AG09319 (cell line): ENCODE measurements at places on chromosomes 12 and 14.
A peak's percentile ranks its signal among the peaks of the same experiment; 100 is the strongest.

DNA sequence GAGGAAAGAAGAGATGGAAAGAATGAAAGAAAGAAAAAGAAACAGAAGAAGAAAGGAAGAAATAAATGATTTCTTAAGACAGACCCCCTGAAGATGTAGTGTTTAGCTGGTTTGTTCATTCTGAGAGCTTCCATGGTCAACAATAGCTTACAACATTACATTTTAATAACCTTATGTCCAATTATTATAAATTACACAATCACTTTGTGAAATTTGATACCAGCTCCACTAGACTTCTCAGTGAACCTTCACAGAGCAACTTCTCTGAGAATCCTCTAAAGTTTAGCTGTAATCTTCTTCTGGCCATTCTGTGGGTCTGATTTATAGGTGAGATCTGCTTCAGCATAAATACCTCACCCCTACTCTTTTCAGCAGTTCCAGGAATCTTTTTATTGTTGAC lies 27.9 kb downstream of the SIX1 start:
- DNase-seq = no peak

DNA sequence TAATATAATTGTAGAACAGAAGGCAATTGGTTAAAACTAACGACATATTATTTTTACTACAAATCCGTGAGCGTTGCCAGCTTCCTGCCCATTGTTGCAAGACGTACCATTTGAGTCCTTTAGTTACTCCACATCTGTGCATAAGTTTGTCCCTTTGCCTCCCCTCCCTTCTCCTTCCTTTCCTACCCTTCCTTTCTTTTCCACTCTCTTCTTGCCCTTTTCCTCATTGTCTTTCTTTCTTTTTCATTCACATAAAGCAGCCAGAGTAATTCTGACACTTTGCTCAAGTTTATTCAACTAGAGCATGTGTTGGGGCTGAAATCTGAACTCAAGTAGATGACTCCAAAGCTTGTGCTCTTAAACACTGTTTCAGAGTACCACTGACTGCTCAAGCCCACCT lies 239.1 kb downstream of the FOXG1 start:
- no peak for DNase-seq

DNA sequence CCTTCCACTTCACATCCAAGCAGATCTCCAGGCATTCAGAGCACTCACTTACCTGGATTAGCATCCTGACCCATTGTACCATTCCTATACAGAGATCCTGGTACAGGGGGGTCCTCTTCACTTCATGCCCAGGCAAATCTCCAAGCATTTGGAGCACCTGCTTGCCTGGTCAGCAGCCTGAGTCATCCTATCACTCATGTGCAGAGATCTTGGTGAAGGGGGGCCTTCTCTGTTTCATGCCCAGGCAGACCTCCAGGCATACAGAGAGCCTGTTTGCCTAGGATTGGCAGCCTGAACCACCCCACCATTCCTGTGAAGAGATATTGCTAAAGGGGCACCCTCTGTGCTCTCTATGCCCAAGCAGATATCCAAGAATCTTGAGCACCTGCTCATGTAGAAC lies 111.1 kb upstream of the CCDC175 start:
- DNase-seq = no peak

GRCh38 chr14:44782775-44783238 lies 178.9 kb downstream of the KLHL28 start:
- DNase-seq = peak; percentile 4

DNA sequence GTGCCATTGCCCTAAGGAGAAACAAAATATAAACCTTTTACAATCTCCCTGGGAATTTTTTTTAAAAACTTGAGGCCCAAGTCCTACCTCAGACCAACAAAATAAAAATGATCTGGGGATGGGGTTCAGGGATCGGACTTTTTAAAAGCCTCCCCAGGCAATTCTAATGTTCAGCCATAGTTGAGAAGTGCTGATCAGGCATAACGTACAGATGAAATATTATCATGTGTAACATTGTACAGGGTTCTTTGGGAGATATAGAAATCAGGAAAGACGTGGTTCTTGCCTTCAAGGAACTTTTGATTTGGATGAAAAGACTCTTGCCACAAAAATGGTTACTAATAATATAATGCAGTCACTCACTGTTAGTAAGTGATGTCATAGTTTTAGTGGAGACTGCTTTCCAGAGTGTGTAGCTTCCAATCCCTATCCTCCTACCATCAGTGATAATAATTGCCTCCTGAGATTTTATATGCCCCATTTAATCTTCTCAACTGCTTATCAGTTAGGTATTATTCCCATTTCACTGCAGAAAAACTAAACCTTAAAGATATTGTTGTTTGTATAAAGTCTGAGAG lies 135.6 kb downstream of the BRMS1L start:
- no peak for DNase-seq

- no peak for DNase-seq
Observed at GRCh38 chr12:120668868-120669840, 17.8 kb upstream of the MLEC start.

- no peak for DNase-seq
Observed at GRCh38 chr12:118136559-118137003, 657 bp downstream of the PEBP1 start.

DNA sequence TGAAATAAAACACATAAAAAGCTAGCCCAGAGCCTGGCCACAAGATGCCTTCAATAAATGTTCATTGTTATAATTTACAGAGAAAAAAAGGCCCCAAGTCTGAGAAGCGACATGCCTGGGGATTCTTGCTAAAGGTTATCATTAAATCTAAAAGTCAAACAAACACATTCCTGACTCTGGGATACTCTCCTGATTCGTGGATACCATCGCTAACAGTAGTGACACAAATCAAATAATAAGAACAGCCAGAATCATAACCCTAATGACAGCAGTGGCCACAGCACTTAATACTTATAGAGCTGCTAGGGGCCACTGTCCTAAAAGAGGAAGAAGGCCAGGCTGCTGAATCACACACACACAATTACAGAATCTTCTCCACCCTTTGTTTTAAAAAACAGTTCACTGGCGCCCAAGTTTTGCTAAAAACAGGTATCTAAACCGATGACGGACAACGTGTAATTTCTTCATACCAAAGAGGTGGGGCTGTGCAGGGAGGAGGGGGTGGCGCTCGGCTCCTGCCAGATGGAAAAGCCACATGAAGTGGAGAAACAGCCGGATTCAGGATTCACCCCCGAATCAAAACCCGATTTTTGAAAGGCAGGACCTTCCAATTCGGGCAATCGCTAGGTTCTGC lies 1.2 kb downstream of the CLIP1 start:
- peak; percentile 14 for DNase-seq

- no peak for DNase-seq
Observed at GRCh38 chr12:26646571-26646970, 186.4 kb downstream of the ITPR2 start.

GRCh38 chr14:95452176-95452892 lies 64.1 kb downstream of the SYNE3 start:
- no peak for DNase-seq

- no peak for DNase-seq
Observed at GRCh38 chr14:100424504-100425428, 101.6 kb downstream of the SLC25A47 start.

GRCh38 chr14:65352964-65353530 lies 59.5 kb upstream of the FUT8 start:
- no peak for DNase-seq

- no peak for DNase-seq
Observed at GRCh38 chr12:26971963-26972362, 33.7 kb downstream of the FGFR1OP2 start.

DNA sequence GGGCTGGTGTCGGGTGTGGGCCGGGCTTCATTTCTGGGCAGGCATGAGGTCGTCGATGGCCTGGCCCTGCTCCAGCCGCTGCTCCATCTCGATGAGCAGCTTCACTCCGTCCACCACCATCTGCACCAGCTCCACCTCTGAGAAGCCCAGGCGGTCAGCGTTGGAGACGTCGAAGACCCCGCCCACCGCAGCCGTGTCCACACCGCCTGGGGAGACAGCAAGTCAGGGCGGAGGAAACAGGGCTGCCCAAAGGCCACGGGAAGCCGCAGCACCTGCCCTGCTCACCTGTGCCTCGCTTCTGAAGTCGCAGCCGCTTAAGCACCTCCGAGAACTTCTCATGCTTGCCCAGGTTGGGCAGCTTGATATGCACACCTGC lies 2.8 kb downstream of the CKB start:
- no peak for DNase-seq

GRCh38 chr14:58617619-58618018 lies 20.1 kb upstream of the DACT1 start:
- DNase-seq = no peak

- no peak for DNase-seq
Observed at GRCh38 chr12:48985475-48985897, 7.4 kb downstream of the WNT1 start.

GRCh38 chr14:56333359-56334292 lies 215.4 kb downstream of the PELI2 start:
- no peak for DNase-seq

- DNase-seq = no peak
Observed at GRCh38 chr14:100709289-100710284, 17.1 kb upstream of the DLK1 start.

- no peak for DNase-seq
Observed at GRCh38 chr12:12305568-12306300, 38.9 kb upstream of the LRP6 start.

GRCh38 chr12:121874071-121874470 lies 14.5 kb upstream of the PSMD9 start:
- DNase-seq = no peak

- DNase-seq = no peak
Observed at GRCh38 chr14:29097476-29097875, 330.9 kb downstream of the FOXG1 start.

DNA sequence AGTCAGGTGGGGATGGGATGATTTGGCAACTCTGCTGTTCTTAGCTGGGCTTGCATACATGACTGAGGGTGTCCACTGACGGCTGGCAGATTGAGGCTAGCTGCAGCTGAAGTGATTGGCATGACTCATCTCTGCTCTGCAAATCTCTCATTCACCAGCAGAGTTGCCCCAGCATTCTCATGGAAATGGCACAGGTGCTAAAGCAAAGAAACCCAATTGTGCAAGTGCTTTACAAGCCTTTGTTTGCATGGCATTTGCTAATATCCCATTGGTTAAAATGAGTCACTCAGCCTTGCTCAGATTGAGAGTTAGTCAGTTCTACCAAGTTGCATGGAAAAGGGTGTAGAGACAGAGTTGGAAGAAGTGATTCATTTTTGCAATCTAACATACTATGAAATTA lies 389.7 kb upstream of the FAR2 start:
- no peak for DNase-seq

DNA sequence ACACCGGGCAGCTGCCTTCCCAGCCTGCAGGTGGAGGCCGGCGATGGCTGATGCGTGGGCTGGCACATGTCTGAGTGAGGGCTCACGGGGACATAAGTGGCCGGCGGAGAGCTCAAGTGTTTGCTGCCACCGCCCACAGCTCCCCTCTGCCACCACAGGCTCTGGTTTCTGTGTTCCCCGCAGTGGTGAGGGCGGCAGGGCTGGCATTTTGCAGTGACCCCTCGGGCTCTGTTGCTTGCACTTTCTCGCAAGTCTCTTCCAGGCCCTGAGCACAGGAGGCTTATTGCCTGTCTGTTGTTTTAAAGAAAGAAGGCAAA lies 271.0 kb upstream of the RTL1 start:
- no peak for DNase-seq

DNA sequence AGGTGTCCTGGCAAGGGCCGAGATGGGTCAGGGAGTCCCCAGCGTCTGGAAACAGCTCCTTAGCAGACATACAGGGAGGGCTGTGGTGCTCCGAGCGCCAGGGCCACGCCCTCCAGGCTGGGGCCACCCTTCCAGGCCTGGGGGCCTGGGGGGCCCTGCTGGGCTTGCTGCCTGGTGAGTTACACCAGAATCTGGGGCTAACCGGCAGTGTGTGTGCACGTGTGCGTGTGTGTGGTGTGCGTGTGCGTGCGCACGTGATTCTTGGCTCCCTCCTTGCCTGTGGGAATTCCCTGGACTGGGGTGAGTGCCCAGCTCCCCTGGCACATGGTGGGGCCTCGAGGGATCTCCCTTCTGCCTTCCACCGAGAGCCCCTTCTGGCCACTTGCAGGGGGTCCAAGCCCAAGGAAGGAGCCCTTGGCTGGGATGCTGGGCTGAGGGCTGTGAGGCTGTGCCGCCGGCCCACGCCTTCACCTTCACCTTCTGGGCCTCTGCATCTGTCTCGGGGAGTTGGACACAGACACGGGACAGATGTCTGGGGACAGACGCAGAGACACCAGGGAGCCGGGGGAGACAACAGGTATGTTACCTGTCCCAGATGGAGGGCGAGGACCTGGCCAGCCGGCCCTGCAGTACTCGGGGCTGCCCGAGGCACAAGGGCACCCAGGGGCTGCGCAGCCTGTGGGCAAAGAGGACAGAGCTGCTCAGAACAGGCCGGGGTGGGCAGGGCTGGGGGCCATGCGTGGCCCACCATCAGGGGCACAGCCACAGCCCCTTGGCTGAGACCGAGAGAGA lies 37.2 kb downstream of the BEGAIN start:
- no peak for DNase-seq

- DNase-seq = no peak
Observed at GRCh38 chr12:38903596-38903995, 1.8 kb downstream of the CPNE8 start.

GRCh38 chr12:101749657-101750056 lies 10.4 kb upstream of the SYCP3 start:
- no peak for DNase-seq

DNA sequence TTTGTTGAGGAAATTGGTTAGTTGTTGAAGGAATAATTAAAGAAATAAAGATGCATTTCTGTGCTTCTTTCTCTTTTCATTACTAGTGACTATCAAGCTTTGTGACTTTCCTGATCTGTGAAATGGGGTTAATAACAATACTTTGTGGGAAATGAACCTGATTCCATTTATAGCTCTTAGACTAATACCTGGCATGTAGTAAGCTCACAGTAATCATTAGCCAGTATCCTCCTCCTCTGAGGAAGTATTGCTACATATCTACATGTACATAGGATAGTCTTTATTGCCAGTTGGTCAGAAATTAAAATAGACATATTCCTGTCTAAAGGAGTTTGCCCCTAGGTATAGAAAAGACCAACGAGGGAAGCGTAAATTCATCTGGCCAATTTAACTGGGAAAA lies 1.8 kb upstream of the CCDC198 start:
- no peak for DNase-seq

GRCh38 chr12:83057436-83057835 lies 370.7 kb downstream of the TMTC2 start:
- no peak for DNase-seq

DNA sequence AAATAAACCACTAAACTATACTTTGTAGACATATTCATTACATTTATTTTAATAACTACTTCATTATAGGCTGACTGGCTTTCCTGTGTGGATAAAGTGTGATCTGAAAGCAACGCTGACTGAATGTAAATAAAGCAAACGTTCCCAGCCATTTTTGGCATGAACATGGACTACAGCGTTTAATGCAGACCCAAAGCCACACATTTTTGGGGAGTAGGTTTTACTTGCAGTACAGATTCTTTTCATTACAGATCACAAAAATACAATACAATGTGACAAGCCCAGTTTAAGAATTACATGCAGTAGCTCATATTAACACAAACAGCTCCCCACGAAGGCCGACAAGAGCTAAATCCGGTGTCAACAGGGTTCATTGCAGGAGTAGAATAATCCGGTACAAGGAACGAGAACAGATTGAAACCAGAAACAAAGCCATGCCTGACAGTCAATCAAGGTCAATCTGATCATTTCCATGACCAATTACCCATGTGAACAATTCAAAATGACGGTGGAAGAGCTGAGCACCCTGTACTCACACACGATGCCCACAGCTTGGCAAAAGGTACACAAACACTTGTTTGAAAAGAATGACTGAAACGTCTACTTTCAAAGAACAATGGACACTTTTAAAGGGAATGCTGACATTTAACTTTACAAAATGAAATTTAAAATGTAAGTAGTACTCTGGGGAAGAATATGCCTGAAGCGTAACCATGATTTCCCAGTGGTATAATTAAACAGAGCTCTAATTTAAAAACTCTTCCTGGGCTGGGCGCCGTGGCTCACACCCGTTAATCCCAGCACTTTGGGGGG lies 5.3 kb downstream of the BAG5 start:
- no peak for DNase-seq
